ENCODE measurements at places on chromosomes 7 and 10. TPM values are rescaled to one million over a fixed set of nuclear protein-coding genes. Genes with fewer than 3 reads are reported as not detected.

HOXA1 gene
- 0.40 TPM for total RNA-seq

GTF2IRD1 gene
- 2.1 TPM for total RNA-seq

POM121L12 gene
- total RNA-seq = not detected

MYOF gene
- total RNA-seq = 0.25 TPM

LRIT1 gene
- total RNA-seq = not detected

NUTM2E gene
- 0.20 TPM for total RNA-seq

GRID2IP gene
- not detected for total RNA-seq

EN2 gene
- not detected for total RNA-seq

NUTM2A gene
- 0.50 TPM for total RNA-seq

OR6V1 gene
- total RNA-seq = not detected

ALDH18A1 gene
- 51.4 TPM for total RNA-seq

HMX3 gene
- total RNA-seq = not detected

CD36 gene
- total RNA-seq = not detected

GDF2 gene
- total RNA-seq = not detected

SPDYE16 gene
- 0.36 TPM for total RNA-seq

MOGAT3 gene
- total RNA-seq = 0.18 TPM

TRIM50 gene
- not detected for total RNA-seq

DPP6 gene
- not detected for total RNA-seq

NUB1 gene
- total RNA-seq = 67.5 TPM

CHST15 gene
- total RNA-seq = 0.18 TPM

TAC1 gene
- total RNA-seq = not detected

COL28A1 gene
- not detected for total RNA-seq

TBC1D12 gene
- 0.10 TPM for total RNA-seq

PILRA gene
- 2.6 TPM for total RNA-seq

PLPP4 gene
- total RNA-seq = not detected

INSYN2A gene
- not detected for total RNA-seq

DKK1 gene
- total RNA-seq = not detected

RPA3 gene
- total RNA-seq = 80.8 TPM

NPTX2 gene
- total RNA-seq = not detected

GHRHR gene
- not detected for total RNA-seq

SEMA3C gene
- not detected for total RNA-seq

CPEB3 gene
- total RNA-seq = 2.3 TPM

CDHR3 gene
- total RNA-seq = 2.6 TPM

STRIP2 gene
- total RNA-seq = 12.1 TPM

CC2D2B gene
- total RNA-seq = not detected

CABCOCO1 gene
- not detected for total RNA-seq

ZNF316 gene
- 34.0 TPM for total RNA-seq

PTPN12 gene
- total RNA-seq = 22.5 TPM

FMC1 gene
- total RNA-seq = 10.9 TPM

DENND2A gene
- not detected for total RNA-seq

BAMBI gene
- 0.12 TPM for total RNA-seq

CDK14 gene
- not detected for total RNA-seq

NUTM2D gene
- total RNA-seq = 2.9 TPM

NPY gene
- not detected for total RNA-seq

CDH23 gene
- total RNA-seq = 6.0 TPM

SPDYE9 gene
- not detected for total RNA-seq

PTPN20 gene
- 0.68 TPM for total RNA-seq

Data from activated naive CD4-positive, alpha-beta T cell treated with anti-CD3 and anti-CD28 coated beads, Interleukin-2, amount 10 ng/mL, durations not matched to agents 5 hours and 36 hours (primary cell).